ENCODE measurements at places on chromosomes 7 and 10.

GRCh38 chr10:7389346-7389745 lies 21.5 kb downstream of the SFMBT2 start:
- no peak for DNase-seq

GRCh38 chr10:131886237-131886636 lies 14.6 kb upstream of the PPP2R2D start:
- no peak for DNase-seq

GRCh38 chr7:72386118-72386517 lies 26.0 kb downstream of the CALN1 start:
- no peak for DNase-seq

DNA sequence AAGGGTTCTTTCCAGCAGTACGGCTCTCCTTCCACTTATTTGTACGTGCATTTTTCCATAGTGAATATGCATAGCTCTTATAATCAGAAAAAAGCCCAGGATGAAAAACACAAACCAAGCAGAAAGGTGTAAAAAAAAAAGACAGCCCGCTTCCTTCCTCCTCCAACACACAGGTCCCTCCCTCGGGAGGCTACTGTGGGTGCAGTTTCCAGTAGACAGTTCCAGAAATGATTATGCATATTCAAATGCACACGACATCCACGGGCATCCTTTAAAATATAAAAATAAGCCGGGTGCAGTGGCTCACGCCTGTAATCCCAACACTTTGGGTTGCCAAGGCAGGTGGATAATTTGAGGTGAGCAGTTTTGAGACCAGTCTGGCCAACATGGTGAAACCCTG lies 59.9 kb downstream of the TNRC18 start:
- DNase-seq = no peak

DNA sequence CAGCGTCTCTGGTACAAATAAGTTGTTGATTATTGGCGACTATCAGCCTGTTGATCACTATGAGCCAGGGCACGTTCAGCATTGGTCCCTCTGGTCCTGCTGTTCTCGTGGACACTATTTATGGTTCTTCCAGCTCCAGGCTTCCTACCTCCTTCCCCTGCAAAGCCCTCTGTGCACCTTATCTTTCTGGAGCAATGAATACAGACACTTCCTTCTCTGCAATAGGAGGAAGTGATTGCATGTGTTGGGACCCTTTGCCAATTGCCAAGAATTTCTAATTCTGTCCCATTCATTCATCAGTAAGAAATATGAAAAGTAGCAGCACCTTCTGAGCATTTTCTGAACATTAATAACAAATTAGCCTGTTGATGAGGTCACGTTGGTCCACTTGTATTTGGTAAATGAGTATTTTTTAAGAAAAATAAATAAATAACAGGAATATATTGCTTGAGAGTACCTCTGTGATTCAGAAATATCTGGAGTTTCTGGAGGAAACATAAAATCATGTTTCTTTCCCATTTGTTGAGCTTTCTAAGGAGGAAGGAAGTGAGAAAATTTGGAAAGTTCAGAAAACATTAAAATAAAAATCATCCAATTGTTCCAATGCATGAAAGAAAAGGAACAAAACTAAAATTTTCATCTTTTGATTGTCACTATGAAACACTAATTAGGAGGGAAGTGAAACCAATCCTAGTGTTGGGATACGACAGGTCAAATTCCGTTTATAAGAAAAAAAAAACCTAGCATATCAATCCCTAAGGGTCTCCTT lies 259.1 kb upstream of the KLF6 start:
- DNase-seq = no peak

DNA sequence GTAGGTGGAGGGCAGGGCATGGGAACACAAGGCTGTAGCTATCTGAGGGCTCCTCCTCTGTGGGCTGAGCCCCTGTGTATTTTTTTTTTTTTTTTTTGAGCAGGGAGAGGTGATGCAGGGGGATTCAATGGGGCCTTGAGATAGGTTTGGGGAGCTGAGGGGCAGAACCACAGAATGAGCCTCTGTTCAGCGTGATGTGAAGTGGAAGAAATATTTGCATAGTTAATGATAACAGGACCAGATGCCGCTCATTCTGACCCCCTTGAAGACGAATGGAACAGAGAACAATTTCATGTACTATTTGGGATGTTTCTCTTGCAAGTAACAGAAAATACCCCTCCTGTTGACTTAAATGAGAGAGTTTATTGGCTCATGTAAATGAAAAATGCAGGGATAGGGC lies 69.7 kb upstream of the EMX2 start:
- DNase-seq = no peak

GRCh38 chr7:135206941-135207391 lies 4.4 kb downstream of the WDR91 start:
- DNase-seq = no peak

DNA sequence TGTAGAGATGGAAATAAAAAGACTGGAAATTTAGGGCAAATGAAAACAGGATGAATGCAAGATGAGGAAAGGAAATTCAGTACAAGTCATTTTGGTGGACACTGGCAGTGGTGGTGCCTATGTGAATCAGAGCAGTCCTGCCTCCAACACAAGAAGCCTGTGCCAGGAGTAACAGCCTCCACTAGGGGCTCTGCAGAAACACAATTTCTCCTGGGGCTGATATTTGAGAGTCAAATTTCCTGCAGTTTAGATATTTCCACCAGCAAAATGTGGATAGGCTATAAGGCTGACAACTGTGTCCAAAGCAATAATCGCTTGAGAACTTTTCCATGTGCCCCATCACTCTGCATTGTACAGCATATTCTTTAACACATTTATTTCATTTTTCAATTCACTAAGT lies 4.7 kb upstream of the PLXDC2 start:
- DNase-seq = no peak

GRCh38 chr10:118901380-118901779 lies 128.1 kb upstream of the NANOS1 start:
- no peak for DNase-seq

DNA sequence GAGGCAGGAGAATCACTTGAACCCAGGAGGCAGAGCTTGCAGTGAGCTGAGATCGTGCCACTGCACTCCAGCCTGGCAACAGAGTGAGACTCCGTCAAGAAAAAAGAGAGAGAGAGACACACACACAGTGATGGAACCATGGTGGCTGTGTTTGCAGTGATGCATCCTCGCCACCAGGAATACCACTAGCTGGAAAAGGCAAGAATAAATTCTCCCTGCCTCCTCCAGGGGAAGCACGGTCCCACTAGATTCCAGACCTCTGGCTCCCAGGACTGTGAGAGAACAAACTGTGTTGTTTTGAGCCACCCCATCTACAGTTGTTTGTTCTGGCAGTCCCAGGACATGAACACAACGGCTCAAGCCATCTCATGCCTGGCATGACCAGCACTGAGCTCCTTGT lies 320.3 kb upstream of the FOXK1 start:
- no peak for DNase-seq

- DNase-seq = no peak
These were observed 64.9 kb upstream of the C1QL3 start for GRCh38 chr10:16586358-16587138.

DNA sequence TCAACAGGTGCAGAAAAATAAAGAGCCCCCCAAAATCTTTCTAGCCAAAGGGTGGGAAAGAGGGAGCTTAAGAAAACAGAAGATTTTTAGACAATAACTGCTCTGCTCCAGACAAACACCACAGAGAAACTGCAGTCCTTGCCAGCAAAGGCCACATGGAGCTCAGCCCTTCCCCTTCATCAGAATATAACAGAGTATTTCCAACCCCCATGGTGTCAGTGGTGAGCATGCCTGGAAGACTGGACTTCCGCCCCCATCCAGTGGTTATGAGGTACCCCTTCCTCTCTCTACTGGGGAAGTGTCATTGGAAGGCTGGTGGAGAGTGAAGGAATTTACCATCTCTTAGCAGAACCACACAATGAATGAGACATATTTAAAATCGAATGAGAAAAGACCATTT lies 1007.3 kb upstream of the CELF2 start:
- no peak for DNase-seq

GRCh38 chr10:59126261-59126660 lies 50.2 kb upstream of the PHYHIPL start:
- no peak for DNase-seq

GRCh38 chr10:14692344-14693076 lies 82.2 kb downstream of the FAM107B start:
- no peak for DNase-seq

DNA sequence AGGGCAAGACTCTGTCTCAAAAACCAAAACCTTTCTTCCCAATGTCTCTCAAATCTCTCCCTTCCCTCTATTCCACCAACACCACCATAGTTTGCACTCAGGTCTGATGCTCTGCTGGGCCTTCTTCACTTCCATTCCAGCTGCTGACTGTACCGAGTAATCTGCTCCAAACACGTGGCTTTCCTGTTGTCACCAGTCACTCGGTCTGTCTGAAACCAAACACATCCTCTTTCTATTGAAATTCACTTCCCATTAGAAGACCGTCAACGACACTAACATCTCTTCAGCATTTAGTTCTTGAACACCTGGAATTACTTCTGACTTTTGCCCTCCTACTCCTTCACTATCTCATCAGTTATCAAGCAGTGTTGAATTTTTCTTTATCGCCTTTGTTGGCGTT lies 4.7 kb upstream of the NRF1 start:
- DNase-seq = no peak

DNA sequence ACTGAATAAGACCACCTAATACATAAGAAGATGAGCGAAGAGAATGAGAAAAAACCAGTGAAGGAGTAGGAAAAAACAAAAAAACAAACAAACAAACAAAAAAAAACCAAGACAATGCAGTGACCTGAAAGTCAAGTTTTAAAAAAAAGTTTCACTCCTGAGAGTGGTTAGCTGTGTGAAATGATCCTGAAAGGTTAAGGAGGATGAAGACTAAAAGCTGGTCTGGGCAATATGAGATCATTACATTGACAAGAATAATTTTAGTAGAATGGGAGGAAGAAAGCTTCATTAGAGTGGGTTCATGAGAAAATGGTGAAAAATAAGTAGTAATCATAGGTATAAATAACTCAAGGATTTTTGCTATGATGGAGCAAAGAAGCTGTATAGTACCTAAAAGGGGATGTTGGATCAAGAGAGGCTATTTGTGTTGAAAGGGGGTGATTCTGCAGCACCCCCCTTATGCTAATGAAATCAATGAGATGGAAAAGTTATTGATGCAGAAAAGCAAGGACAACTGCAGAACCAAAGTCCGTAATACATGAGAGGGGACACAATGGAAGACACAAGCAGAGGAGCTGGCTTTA lies 80.2 kb downstream of the KMT2C start:
- DNase-seq = no peak

DNA sequence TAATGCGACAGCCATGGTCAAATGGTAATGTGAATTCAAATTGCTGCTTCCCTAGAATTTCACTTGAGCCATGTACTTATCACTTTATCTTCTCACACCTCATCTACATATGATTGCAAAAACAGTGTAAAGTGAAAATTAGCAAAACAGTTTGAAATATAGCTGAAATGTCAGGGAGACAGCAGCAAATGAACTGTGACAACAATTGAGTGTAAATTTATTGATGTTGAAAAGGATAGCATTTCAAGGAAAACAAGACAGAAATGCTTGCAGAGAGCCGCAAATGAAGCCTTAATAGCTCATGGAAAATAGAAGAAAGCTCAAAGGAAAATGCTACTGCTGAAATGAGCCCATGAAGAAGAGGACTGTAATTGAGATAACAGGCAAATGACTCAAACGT lies 516.2 kb upstream of the POT1 start:
- DNase-seq = no peak

- no peak for DNase-seq
These were observed at the start of gene EPO for GRCh38 chr7:100720279-100720670. EPO (plus strand) TSS chr7:100720468; CDS start chr7:100720981, 513 bp downstream.

Data from T follicular helper cell (primary cell).